ENCODE measurements at places on chromosomes 12 and 14.

DNA sequence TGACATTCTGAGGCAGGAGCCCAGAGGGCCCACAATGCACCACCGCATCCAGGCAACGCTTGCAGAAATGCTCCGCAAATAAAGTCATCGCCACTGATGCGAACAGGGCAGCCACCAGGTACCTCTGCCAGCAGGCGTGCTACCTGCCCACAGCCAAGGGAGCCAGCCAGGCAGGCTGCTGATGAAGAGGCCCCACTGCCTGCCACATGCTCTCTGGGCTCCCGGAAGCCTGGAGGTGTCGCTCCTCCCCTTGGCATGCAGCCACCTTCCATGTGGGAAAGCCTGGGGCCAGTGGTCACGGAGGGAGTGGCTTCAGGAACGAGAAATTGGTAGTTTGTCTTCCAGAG, 14.7 kb downstream of the GPR132 start:
- no peak for DNase-seq

GRCh38 chr12:130658145-130658911, 57.8 kb downstream of the RIMBP2 start:
- no peak for DNase-seq

DNA sequence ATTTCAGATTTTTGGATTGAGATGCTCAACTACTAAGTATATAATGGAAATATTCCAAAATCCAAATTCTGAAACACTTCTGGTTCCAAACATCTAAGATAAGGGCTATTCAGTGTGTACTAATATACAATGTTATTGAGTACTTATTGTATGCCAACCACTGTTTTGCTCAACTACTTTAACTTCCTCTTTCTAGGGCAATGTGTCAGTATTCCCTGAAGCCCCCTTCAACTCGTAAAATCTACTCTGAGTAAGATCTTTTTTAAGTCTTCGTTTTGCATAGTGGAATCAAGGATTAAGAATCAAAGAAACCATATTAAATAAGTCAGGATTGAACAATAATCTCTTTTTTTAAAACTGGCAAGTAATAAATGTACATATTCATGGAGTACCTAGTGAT, 45.5 kb downstream of the SPATA7 start:
- no peak for DNase-seq

- no peak for DNase-seq
Measured at GRCh38 chr12:57473886-57474285, 5.8 kb downstream of the ARHGAP9 start.

DNA sequence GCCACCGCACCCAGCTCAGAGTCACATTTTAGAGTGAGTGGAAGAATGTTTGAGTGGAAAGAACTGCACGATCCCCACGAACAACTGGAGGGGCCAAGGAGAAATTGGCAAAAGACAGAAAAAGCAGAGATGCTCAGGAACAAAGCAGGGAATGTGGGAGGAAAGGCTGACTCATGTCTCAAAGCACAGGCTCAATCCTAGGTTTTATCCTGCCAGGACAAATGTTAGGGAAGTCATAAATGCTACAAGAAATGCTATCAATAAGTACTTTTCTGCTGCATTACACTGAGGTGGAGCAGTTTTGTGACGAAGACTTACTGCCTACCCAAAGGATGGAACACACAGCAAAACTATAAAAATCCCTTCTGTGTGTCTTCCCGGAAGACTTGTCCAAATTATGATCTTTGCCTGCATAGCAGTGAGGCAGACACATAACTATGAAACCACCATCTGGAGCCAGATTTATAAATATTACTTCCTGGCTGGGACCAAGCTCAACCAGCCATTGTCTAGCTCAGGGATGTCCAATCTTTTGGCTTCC, 26.7 kb downstream of the NIN start:
- no peak for DNase-seq

DNA sequence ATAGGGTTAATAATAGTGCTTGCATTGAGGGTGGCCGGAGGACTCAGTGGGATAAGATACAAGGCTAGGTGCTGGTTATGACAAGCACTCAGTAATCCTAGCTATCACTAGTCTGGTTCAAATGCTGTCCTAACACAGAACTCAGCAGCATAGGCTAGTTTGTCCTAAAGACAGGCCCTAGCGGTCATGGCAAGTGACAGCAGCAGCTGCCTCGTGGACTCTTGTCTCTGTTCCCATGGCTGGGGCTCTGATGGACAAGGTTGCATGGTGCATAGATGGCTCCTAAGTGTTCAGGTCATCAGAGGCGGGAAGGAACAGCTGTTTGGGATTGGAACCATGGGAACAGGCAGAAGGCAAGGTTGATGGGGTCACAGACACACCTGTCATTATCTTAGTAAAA, 42.4 kb upstream of the IGF1 start:
- DNase-seq: no peak

DNA sequence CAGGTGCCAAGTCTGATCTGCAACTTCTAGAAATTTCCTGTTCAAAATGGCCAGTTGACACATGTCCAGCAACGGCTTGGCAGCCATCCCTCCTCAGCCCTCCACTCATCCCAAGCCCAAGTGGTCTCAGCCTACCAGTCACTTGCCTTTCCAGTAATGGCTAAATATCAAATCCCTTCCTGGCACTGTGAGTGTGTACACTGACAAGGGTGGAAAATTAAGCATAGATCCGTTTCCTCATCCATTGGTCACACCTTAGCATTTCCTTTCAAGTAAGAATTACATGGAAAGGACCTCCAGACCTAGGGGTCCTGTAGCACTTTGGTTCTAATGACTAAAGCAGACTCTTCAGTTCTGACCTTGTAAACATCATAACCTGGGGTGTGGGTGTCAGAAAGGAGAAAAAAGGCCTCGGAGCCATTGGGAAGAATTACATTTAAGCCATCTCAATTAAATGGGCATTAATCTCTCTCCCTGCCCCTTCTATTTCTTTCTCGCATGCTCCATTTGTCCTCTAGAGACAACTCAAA, 15.4 kb downstream of the LLPH start:
- DNase-seq: no peak

DNA sequence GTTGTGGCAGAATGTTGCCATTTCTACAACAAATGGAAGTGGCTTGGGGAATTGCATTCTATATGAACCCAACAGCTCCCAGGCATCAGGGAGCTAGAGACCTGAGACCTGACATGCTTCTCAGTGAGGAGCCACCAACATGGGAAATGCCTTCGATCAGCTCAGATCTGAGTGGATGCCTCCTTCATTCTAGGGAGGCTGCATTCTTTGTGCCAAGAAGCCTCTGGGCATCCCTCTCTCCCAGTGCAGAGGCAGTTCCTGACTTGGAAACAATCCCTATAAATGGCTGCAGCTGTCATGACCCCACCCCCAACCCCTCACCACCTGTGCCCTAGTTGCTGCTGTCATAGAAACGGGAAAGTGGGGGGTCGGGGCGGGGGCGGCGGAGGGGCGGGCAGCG, 196.3 kb downstream of the PPM1H start:
- no peak for DNase-seq

- no peak for DNase-seq
Measured at GRCh38 chr12:16492240-16492639, 113.7 kb downstream of the LMO3 start.

- DNase-seq: no peak
Measured at GRCh38 chr14:58826845-58827686, 189.3 kb downstream of the DACT1 start.

GRCh38 chr12:6323995-6324711, 13.7 kb downstream of the PLEKHG6 start:
- DNase-seq: no peak

DNA sequence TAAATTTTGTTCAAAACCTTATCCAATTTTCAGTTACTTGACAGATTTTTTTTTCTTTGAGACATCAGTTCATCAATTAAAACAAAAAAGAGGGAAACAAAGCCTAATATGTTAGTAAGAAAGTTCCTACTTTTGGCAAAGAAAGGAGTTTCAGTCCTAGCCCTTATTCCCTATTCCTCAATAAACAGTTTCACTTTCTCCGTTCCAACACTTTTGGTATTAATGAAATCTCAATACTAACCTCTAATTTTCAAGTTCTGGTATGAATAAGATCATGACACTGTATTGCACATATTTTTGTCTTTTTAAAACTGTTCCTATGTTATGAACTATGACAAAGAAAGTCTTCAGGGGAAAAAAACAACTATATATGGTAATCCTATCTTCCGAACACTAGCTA, 48.4 kb downstream of the RPS6KA5 start:
- DNase-seq: no peak

DNA sequence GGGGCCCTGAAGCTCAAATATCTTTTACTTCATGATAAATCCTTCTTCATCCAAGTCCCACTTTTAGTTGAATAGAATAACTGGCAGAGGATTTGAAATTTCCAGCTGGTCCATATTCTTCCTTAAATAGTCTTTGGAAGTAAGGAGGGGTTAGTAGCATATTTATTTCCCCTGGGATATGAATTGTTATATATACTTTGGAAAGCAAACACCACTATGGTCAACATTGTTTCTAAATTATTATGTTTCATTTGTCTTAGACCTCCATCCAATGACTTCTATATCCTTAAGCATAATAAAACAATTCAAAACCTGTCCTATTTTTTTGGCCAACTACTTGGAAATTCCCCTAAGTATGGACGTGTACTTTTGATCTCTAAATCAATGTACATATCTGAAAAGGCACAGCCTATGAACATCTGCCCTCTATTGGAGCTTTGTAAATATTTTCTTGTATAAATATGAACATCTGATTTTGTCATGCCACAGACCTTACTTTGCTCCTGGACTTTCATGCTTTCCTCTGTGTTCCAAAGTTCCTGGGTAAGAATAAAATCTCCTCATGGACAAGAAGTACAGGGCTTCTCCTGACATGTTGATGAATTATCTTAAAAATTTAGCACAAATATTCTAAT, 1212.0 kb downstream of the GALC start:
- no peak for DNase-seq

GRCh38 chr14:71348817-71349216, 441.6 kb downstream of the PCNX1 start:
- no peak for DNase-seq

DNA sequence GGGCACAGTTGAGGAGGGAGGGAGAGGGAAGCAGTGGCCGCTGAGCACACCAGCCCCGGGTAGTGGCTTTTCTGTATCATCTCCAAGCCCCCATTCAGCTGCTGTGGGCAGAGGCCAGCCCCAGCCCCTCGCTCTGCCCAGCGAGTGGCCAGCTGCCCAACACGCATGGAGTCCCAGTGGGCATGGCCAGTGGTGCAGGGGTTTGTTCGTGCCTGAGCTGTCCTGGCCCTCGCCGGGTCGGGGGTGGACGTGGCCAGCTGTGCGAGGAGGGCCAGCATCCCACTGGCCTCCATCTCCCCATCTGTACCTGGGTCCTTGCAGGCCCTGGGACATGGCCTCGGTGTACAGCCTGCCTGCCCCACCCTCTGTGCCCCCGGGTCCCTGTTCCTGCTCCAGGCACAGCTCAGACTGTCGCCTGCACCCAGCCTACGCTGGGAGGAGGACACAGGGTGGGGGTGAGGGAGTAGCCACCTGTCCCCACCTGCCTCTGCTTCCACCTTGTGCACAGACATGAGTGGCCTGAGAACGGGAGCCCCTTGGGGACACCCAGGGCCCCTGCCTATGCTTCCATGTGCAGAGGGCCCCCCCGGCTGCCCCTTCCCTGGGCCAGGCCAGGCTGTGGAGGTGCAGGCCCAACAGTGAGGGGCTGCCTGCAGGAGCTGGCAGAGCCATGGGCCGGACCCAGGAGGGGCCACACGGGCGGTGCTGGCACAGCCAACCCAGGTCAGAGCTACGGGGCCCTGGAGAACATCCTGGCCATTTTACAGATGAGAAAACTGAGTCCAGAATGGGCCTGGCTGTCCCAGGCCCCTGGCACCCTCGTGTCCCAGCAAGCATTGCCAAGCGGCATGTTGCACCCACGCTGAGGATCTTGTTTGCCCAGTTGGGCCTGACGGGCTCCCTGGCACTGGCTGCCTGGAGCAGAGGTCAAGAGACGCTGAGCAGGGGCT, 4.3 kb downstream of the INF2 start:
- DNase-seq: no peak

- no peak for DNase-seq
Measured at GRCh38 chr14:65007202-65007601, 20.5 kb downstream of the FNTB start.

DNA sequence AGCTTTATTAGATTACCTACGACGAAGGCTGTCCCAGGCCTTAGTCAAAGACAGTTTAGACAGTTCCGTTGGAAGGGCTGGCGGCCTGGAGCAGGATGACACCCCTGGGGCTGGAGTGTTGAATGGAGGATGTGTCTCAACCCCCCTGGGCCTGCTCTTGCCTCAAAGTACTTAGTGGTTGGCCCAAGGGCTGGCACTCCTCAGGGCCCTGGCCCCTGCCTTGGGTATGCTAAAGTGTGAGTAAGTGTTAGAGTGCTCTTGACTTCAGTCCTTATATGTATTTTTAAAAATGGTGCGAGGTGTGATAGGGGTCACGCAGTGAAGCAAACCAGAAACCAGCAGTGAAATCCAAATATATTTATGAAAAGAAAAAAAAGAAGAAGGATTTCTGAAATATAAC, 261.6 kb downstream of the KTN1 start:
- DNase-seq: no peak

DNA sequence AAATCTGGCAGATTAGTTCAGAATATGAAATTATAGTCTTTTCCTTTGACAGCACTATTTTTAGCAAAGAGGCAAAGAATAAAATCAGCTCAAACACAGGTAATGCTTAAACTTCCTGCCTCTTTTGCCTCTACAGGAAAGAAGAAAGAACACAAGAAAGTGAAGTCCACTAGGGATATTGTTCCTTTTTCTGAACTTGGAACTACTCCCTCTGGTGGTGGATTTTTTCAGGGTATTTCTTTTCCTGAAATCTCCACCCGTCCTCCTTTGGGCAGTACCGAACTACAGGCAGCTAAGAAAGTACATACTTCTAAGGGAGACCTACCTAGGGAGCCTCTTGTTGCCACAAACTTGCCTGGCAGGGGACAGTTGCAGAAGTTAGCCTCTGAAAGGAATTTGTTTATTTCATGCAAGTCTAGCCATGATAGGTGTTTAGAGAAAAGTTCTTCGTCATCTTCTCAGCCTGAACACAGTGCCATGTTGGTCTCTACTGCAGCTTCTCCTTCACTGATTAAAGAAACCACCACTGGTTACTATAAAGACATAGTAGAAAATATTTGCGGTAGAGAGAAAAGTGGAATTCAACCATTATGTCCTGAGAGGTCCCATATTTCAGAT, 17.4 kb downstream of the TMPO start:
- DNase-seq: no peak
